ENCODE measurements at places on chromosomes 12 and 14.

DNA sequence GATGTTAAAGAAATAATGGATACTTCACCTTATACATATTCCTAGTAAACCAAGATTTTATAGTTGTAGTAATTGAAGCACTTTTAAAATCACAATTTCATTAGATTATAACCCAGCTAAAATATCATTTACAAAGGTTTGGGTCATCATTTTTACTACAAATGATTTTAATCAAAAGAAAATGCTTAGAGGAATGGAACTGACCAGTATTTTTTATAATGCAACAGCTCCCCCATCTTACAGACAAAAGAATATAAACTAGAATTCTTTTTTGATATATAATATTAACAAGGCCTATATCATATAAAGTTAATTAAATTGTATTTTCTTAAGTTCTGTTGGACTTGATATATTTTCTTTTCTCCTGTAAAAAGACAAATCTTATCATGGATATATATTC, 20.4 kb upstream of the LRFN5 start:
- no peak for DNase-seq

DNA sequence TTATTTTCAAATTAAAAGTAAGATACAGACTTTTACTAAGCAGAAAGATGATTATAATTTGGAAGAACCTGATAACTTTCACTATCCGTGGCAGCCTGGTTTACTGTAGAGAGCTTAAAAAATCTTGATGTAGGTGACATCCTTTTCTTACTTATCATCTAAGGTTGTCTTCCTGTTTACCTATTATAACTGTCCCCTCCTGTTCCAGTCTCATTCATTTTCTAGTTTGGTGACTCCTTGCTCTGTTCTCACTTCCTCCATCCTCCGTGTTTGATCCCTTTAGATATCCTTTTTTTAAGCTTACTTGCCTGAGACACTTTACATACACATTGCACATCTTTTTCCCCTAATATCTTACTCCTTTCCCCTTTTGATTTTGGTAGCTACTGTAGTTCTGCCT, 27.5 kb downstream of the CCDC91 start:
- no peak for DNase-seq

GRCh38 chr12:53952871-53953734, 1.6 kb upstream of the HOXC12 start:
- no peak for DNase-seq

- no peak for DNase-seq
Measured at GRCh38 chr12:60666895-60667294, 1071.1 kb downstream of the SLC16A7 start.

GRCh38 chr12:49019443-49020324, 1.1 kb upstream of the PRKAG1 start:
- peak; percentile 70 for DNase-seq

GRCh38 chr12:1642513-1642912, 13.5 kb downstream of the WNT5B start:
- DNase-seq = no peak

DNA sequence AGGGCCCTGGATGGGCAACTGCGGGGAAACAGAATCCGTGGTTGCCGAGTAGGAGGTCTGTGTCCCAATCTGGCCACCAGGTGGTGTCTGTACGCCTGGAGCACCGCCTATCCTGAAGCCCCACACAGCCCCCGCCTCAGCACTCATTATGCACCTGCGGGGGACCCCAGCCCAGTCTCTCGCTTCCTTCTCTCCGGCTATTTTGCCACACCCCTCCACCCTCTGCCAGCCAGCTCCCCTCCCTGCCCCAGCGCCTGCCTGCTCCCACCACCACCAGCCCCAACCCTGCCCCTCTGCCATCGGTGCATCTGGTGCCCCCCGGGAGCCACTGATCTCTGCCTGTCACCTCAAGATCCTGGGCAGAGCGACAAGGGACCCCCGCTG, 2.2 kb upstream of the NXPH4 start:
- peak; percentile 82 for DNase-seq

DNA sequence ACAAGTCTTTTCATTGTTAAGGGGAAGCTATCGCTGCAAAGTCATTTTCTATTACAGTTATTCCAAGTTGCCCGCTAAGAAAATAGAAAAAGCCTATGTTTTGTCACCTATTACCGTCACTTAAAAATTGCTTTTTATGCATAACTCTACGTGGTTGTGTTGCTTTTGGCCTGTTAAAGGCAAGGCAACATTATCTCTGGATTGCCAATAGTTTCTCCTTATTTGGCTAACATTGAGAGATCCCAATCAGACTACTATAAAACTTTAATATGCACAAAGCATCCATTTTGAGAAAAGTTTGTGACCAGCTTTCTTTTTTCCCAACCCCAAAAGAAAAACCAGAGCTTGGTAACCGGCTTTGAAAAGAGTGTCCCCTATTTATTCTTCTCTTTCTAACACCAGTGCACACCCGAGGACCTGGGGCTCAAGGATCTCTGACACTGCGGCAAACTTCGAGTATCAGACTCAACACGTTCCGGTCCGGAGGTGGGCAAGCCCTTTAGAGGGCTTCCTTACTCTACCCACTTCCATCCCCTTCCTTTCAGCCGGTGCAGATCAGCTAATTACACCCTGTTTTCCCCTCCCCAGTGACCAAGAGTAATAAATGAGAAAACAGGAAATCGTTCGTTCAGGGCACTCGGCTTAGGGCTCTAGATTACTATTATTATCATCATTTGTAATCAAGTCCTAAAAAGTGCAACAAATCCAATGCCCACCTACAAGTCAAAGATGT, 1.2 kb downstream of the PPP1R12A start:
- no peak for DNase-seq

DNA sequence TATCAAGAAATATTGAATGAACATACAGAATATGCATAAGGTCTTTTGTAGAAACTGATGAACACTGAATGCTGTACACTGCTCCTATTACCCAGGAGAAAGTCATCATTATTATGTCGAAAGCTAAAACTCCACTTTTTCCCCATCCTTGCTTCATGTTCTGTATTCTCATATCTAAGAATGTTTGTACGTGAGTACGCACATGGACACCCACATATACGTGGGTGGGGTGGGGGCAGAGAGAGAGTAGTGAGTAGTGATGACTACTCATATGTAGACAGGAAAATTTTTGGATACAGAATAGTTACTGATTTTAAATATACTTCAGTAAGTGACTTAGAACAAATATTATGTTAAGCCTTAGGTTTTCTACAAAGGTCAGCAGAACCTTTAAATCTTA, 75.1 kb downstream of the FERMT2 start:
- DNase-seq = no peak

- no peak for DNase-seq
Measured at GRCh38 chr12:22361785-22362184, 27.3 kb upstream of the ST8SIA1 start.

DNA sequence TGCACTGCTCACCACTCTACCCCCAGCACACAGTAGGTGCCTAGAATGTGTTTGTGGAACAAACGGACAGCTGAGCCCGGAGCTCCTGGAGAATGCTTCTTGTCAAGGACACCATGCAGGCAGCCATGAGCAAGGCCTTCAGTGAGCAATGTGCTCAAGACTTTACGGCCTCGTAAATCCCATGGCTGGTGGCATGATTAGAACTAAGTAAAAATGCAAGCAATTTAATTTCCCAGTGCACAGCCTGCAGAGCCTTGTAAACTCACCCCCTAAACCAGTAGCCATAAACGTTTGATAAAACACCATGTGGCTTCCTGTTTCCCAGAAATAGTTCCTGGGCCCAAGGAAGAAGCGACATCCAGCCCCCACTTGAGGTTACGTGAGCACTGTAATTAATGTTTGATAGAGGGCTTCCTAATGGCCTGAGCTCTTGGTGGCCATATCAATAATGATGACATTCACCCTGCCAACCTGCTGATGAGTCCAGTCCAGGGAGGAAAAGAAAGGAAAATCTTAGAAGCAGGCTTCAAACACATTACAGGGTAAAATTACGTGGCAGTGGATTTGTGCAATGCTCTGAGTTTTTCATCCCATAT, 36.4 kb upstream of the FICD start:
- no peak for DNase-seq

DNA sequence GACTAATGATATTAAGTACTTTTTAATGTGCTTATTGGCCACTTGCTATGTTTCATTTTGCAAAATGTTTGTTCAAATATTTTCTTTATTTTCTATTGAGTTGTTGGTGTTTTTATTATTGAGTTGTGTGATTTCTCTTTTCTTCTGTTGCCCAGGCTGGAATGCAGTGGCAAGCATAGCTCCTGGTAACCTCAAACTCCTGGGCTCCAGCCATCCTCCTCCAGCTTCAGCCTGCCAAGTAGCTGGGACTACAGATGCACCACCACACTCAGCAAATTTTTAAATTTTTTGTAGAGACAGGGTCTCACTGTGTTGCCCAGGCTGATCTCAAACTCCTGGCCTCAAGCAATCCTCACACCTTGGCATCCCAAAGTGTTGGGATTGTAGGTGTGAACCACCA, 199.2 kb downstream of the NOVA1 start:
- no peak for DNase-seq

GRCh38 chr12:90871726-90872096, 83.3 kb downstream of the CCER1 start:
- DNase-seq = no peak

GRCh38 chr12:130770413-130771028, 54.4 kb upstream of the RIMBP2 start:
- no peak for DNase-seq

GRCh38 chr14:102075155-102075554, 11.7 kb downstream of the HSP90AA1 start:
- no peak for DNase-seq

All from GM10248 (cell line).